ENCODE measurements at places on chromosomes 5 and 9. TPM values are rescaled to one million over a fixed set of nuclear protein-coding genes. Genes with fewer than 3 reads are reported as not detected.

The PCDHA7 gene
- total RNA-seq: 0.87 TPM

The TAF11L10 gene
- not detected for total RNA-seq

The BTNL8 gene
- total RNA-seq: 0.35 TPM

The IL3 gene
- total RNA-seq: not detected

The MCC gene
- total RNA-seq: 42.9 TPM

The SARDH gene
- total RNA-seq: 5.4 TPM

The SPOCK1 gene
- 224 TPM for total RNA-seq

The LHX3 gene
- not detected for total RNA-seq

The CNOT6 gene
- 47.7 TPM for total RNA-seq

The C5orf34 gene
- 1.7 TPM for total RNA-seq

The PPP2R2B gene
- total RNA-seq: 0.25 TPM

The SMIM32 gene
- total RNA-seq: not detected

The SLC44A1 gene
- total RNA-seq: 90.4 TPM

The QRFP gene
- total RNA-seq: not detected

The ADAMTS13 gene
- 6.0 TPM for total RNA-seq

The DBH gene
- not detected for total RNA-seq

The LPCAT1 gene
- 80.9 TPM for total RNA-seq

The GRIA1 gene
- total RNA-seq: not detected

The TRIM36 gene
- total RNA-seq: 4.0 TPM

The RORB gene
- not detected for total RNA-seq

The MTX3 gene
- total RNA-seq: 11.6 TPM

The RAB3C gene
- not detected for total RNA-seq

The ARPC5L gene
- total RNA-seq: 14.2 TPM

The C6 gene
- not detected for total RNA-seq

The PNPLA7 gene
- total RNA-seq: not detected

The LRRC14B gene
- not detected for total RNA-seq

The DND1 gene
- 0.35 TPM for total RNA-seq

The SLC12A7 gene
- total RNA-seq: 42.2 TPM

The ARID3C gene
- not detected for total RNA-seq

The FCN2 gene
- not detected for total RNA-seq

The SLC36A3 gene
- total RNA-seq: not detected

The DOK3 gene
- total RNA-seq: 13.6 TPM

The ORM2 gene
- total RNA-seq: not detected

The PFN3 gene
- not detected for total RNA-seq

The CCNO gene
- total RNA-seq: 3.3 TPM

Data from renal cortical epithelial cell (primary cell).